ENCODE measurements at places on chromosomes 4 and X. TPM values are rescaled to one million over a fixed set of nuclear protein-coding genes. Genes with fewer than 3 reads are reported as not detected.
A peak's percentile ranks its signal among the peaks of the same experiment; 100 is the strongest.

- peak; percentile 73 for DNase-seq
Measured at GRCh38 chr4:94406668-94407437, 44.9 kb upstream of the PDLIM5 start.

DNA sequence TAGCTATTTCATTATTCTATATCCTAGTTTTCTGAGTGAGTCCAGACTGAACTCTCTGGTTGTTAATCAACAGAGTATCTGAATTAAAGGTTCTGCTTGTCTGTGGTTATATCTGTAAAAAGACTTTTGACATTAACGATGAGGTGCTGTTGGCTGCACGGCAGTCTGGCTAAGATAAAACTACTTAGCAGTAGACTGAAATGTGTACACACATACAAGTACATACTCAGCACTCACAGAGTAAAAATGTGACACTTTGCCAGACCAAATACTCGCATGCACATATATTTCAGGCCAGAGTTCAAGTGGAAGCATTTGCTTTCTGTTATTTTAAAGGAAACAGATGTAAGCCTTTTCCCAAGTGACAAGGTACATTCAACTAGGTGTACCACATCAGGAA, 80.5 kb downstream of the PRDM5 start:
- DNase-seq = no peak

GRCh38 chr4:76722838-76723237, 175.1 kb downstream of the SOWAHB start:
- DNase-seq = no peak

Gene EVC2
- total RNA-seq = 0.75 TPM

All from left lobe of liver (tissue), 2 donors.